Stimulated activated CD8-positive, alpha-beta memory T cell treated with anti-CD3 and anti-CD28 coated beads, Interleukin-4, amount 100 ng/mL, for 48 hours (primary cell): ENCODE measurements at places on chromosomes 1 and 21.

- DNase-seq: no peak
Observed at GRCh38 chr1:44000122-44000665, 8.8 kb downstream of the CCDC24 start.

GRCh38 chr1:200550367-200550766 is 70.2 kb downstream of the KIF14 start:
- no peak for DNase-seq

- DNase-seq: no peak
Observed at GRCh38 chr1:16621300-16621658, 7.9 kb upstream of the NBPF1 start.

GRCh38 chr1:198861636-198862035 is 222.8 kb downstream of the PTPRC start:
- DNase-seq: no peak

- no peak for DNase-seq
Observed at GRCh38 chr21:24545807-24546361, 1061.4 kb downstream of the MRPL39 start.

DNA sequence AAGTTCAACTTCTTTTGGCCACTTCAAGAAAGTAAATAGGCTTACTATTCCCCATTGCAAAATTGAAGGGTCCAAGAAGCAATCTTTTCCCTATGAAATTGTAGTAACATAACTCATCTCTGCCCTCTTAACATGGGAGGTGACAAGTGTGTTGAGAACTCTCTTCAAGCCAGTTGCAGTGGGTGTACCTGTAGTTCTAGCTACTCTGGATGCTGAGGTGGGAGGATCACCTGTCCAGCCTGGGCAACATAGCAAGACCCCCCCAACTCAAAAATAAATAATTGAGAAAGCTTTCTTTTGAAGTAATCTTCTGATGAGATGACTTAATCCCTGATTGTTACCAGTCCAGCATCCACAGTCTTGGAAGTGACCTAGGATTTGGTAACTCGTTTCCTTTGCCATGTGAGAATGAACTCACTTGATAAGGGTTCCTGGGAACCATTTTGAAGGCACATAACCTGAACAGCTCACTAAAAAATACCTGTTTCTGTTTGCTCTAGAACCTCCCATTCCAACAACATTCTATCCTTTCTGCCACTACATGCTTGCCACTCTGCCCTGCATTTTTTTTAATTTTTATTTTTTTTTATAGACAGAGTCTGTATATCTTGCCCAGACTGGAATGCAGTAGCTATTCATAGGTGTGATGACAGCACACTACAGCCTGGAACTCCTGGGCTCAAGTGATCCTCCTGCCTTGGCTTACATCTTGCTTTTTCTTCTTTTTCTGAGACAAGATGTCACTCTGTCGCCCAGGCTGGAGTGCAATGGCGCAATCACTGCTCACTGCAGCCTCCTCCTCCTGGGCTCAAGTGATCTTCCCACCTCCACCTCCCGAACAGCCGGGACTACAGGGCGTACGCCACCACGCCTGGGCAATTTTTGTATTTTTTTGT is 1.4 kb upstream of the IPO9 start:
- no peak for DNase-seq

- no peak for DNase-seq
Observed at GRCh38 chr1:14064649-14065442, 364.9 kb downstream of the PRDM2 start.

GRCh38 chr1:9363061-9363471 is 70.4 kb downstream of the SPSB1 start:
- no peak for DNase-seq

DNA sequence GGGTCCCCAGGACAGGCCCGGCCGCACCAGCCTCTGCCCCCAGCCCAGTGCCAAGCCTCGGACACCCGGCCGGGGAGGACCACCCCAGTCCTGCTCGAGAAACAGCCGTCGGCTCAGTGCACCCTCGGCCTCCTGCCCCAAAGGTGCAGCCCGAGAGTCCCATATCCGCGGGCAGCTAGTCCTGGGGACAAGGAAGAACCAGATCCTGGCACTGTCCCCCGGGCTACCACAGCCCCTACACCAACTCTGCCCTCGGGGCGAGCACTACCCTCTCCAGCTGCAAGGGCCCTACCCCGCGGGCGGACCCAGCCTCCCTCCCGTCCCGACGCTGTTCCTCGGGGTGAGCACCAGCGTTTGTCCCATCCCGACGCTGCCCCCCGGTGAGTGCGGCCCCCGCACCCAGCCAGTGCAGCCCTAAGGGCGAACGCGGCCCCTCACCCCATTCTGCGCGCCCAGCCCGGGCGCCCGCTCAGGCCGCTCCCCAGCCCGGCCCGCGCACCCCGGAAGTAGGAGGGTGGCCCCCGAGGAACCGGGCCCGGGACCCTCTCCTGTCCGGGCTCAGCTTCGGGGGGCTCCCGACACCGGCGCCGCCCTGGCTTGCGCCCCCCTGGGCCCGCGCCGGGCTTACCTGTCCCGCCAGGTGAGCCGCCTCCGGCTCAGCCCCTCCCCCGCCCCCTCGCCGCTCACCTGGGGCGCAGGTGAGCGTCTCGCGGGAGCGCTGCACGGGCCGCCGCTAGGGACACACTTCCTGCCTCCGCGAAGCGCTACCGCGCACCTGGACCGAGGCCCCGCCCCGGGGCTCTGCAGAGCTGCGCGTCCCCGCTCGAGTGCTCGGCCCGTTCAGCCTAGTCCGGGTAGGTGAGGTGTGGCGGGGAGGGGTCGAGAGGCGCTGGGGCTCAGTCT is at the start of gene KDF1:
Gene KDF1 (minus strand): TSS at position 747 of the 903 bp plus-strand sequence. CDS start 8,088 bp downstream, outside the sequence.
- DNase-seq: peak; percentile 42

- no peak for DNase-seq
Observed at GRCh38 chr1:97212671-97213070, 491.1 kb downstream of the PTBP2 start.

GRCh38 chr1:11429935-11430334 is 49.0 kb upstream of the DISP3 start:
- DNase-seq: no peak

GRCh38 chr1:228085287-228085951 is 2.9 kb downstream of the ARF1 start:
- DNase-seq: no peak

- DNase-seq: no peak
Observed at GRCh38 chr1:208772891-208773290, 528.7 kb upstream of the PLXNA2 start.

DNA sequence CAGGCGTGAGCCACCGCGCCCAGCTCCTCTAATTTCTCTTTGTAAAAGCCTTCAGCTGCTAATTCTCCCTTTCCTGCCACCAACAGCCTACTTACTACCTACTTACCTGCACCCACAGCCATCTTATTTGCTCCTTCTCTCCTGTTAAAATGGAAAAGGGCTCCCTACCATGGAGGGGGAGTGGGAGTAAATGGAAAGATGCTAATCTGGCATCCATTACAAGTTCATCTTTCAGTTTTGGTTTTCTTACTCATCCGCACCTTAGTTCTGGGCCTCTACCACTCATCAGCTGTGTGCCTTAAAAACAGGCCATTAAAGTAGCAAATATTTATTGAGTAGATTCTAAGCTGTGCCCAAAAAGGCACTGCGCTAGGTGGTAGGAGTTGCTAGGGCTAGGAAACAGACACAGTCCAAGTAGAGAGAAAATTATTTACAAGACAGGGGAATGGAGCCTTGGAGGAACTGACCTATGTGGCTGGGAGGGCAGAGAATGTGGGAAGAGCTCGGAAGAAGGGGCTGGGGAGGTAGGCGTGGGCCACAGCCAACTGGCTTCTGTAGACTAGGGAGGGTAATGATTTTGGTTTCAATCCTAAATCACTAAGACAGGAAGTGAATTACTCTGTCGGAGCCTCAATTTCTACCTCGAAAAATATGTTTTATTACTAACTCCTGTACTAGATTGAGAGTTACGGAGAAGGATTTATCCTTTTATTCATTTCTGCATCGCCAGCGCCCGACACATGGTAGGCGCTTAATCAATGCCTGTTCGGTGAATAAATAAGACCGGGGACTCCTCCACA is 685 bp upstream of the DDI2 start:
- DNase-seq: peak; percentile 37

GRCh38 chr1:156549831-156550230 is 22.5 kb downstream of the IQGAP3 start:
- no peak for DNase-seq

DNA sequence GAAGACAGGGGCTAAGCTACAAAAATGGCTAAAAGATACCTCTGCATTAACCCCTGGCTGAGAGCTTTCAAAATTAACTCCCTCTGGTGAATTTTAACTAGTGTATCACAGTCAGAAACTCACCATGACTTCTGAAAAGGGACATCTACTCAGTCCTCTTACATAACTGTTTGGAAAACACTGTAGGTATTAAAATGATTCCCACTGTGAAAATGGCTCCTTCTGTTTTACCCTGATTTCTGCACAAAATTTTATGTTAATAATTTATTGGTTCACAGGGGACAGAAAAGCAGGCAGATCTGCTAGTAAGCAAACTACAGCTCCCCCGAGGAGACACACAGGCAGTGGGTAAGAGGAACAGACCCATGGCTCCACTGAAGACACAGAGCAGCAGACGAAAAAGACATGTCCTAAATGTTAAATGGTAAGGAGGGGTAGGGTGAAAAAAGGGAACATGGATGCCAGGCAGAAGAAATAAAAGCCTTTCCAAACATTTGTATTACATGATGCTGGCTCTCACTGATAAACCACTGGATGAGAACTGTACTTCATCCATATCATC is 111.7 kb downstream of the SLC45A1 start:
- no peak for DNase-seq

DNA sequence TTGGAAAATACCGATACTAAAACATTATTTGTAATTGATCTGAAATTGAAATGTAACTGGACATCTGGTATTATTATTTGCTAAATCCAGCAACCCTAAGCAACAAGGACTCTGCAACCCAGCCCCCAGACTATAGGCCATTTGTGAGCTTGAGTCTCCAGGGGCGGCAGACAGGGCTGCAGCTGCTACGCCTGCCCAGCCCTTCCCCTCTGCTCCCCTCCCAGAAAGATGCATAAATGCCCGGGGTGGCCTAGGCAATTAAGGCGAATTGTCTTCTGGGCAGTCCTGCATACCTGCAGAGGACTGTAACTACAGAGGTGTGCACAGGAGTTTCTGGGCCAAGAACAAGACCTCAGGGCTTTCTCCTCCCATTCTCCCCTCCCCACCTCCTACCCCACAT is 41.2 kb upstream of the LBR start:
- peak; percentile 20 for DNase-seq

- DNase-seq: no peak
Observed at GRCh38 chr1:219523411-219523810, 89.5 kb downstream of the ZC3H11B start.
